CD4-positive, alpha-beta T cell treated with Interleukin-21 for 1 hour (primary cell): ENCODE measurements at places on chromosomes 4 and X.

DNA sequence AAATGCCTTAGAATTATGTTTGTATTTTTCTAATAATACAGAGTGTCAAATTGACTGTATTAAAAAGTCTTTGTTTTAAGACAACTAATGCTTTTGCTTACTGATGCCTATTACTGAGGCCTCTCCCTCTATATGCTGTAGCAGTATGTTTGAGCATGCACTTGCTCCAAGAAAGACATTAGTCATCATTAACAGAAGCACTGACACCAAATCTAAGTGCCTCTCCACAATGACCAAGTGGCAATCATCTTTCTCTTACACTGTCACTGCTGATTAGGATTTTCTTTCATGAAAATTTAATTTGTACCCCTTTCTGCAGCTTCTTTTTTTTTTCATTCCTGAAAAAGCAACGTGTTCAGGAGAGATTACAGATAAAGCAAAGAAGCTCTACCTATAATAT is 11.1 kb upstream of the MAB21L2 start:
- DNase-seq, result no peak

DNA sequence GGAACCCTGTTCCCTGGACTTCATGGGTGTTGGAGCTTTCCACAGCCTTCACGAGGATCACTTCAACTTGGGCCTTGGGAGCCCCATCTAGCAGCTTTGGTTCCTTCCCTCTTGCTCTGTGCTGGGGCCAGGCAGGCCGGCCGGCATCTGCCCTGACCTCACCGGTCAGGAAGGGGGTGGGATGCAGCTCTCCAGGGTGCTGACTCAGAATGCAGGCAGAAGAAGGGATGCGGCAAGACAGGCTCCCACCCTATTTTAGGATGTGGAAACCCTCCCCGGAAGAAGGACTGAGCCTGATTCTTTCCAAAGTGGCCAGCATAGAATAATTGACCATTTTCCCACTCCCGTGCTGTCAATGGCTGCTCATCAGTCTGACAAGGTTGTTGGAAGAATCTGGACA is 47.1 kb downstream of the FHDC1 start:
- no peak for DNase-seq

- peak; percentile 21 for DNase-seq
Measured at GRCh38 chrX:119015407-119016237, 41.2 kb downstream of the LONRF3 start.

DNA sequence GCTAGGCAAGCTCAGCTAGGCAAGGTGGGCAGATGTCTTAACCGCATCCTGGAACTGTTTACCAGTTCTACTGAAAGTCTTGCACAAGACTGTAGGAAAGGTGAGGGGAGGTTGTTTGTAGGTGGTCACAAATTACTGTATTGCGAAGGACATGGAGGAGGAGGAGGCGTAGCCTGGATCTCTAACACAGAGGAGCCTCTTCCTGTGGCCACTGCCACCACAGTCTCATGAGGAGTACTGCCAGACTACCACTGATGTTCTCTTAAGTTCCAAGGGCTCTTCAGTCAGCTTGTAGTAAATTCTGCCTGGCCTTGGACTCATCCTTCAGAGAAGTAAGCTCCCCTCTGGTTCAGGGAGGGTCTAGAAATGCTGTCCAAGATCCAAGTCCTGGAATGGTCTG is 258.6 kb downstream of the FAT4 start:
- DNase-seq, result no peak

GRCh38 chrX:12814420-12814819 is 23.2 kb downstream of the PRPS2 start:
- DNase-seq, result peak; percentile 60

DNA sequence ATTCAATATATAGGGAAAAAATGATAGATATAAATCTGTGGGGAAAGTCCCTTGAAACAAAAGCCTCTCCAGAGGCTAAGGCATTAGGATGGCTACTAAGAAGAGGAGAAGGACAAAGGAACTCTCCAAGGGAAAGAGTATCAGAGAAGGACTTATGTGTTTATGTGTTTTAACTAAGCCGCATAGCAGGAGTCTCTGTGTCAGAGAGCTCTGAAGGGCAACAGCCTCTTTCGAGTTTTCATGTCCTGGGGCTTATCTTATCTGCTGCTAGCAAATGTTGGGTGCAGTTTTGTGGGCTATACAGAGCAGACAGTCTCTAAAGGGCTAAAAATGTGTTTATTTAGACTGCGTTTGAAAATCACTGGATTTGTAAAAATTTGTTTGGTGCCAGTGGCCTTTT is 1145.6 kb upstream of the DIAPH2 start:
- DNase-seq, result no peak

- DNase-seq, result no peak
Measured at GRCh38 chr4:76809594-76810305, 88.2 kb downstream of the SOWAHB start.

- peak; percentile 31 for DNase-seq
Measured at GRCh38 chr4:105306158-105306781, 159.6 kb downstream of the TET2 start.

DNA sequence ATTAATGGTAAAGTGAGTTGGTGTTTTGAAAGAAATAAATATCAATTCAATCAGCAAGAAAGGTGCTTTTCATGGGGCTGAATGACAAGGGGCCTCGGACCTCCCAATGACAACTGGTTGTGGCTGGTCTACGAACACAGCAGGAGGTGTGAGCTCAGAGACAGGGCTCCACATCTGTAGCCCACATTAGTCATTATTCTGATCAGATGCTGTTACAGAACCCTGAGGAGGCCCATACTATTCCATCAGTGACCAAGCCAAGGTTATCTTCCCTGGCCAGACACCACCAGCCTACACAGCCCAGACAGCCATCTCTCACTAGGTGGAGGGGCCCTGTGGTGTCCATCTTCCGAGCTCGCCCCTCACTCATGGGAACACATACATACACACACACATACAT is 168.8 kb downstream of the SH3KBP1 start:
- DNase-seq, result no peak
